Omental fat pad (tissue), 4 donors: ENCODE measurements at places on chromosomes 16 and 17. TPM values are rescaled to one million over a fixed set of nuclear protein-coding genes. Genes with fewer than 3 reads are reported as not detected.

DNA sequence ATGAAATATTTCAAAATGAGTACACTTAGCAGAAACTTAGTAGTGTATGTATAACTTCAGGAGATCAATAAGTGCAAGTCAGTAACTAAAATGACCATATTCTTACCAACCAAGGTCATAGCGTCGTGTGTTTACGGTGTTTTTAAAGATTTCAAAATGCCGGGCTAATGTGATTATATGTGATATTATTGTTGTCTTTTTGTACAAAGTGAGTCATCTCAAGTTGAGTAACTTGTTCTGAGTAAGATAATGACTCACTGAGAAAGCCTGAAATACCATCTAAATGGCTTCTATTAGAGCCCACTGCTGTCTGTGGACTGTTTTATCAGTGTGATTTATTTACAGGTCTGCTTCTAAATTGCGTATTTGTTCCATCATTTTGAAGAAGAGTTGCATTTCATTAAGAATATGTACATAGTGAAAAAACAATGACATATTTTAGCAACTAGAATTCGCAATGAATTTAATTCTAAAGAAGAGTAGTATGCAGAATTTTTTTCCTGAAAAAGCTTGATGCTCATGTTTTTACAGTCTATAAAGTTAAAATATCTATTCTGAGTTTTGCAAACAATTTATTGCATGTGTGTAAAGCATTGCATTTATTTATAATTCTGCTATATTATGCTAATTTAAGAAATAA lies 12.7 kb downstream of the KRT12 start:
- no peak for DNase-seq

- no peak for DNase-seq
Measured at GRCh38 chr16:51540259-51540658, 389.2 kb upstream of the SALL1 start.

GRCh38 chr17:6162892-6163291 lies 92.7 kb downstream of the WSCD1 start:
- no peak for DNase-seq

GRCh38 chr16:89489898-89490438 lies 393 bp downstream of the ANKRD11 start:
- DNase-seq: no peak

Gene TADA2A
- 28.1 TPM for total RNA-seq

Gene CHD9NB
- total RNA-seq: 0.48 TPM

Gene ZFP3
- total RNA-seq: 4.0 TPM

Gene HS3ST3B1
- total RNA-seq: 4.4 TPM

Gene MRPS23
- total RNA-seq: 14.4 TPM

Gene GPR139
- not detected for total RNA-seq

Gene NECAB2
- total RNA-seq: not detected
